ENCODE measurements at places on chromosomes 13 and 19.

DNA sequence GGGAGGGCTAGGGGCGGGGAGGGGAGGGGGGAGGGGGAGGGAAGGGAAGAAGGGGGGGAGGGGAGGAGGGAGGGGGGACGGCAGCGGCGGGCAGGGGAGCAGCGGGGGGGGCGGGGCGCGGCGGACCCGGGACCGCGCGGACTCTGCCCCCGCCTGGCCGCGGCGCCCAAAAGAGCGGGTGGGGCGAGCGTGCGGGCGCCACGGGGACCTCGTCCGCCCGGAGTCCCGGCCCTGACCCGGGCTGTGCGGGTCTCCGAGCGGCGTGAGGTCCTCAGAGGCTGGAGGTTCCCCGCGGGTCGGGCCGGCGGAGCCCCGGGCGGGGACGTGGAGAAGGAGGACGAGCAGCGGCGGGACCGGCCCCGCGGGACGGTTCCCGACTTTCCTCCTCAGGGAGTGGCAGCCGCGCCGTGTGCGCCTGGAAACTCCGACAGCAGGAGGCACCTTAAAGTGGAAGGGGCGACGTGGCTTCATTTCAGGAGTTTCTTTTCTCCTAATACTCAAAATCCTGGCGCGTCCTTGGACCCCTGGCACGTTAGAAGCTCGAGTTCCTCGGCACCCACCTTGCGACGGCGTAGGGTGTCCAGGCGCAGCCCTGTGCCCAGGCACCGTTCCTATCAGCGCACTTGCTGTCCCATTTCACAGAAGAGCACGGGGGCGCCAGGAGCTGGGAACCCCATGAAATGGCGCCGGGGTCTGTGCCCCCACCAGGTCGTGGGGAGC lies 518 bp upstream of the PLPP2 start:
- no peak for DNase-seq

DNA sequence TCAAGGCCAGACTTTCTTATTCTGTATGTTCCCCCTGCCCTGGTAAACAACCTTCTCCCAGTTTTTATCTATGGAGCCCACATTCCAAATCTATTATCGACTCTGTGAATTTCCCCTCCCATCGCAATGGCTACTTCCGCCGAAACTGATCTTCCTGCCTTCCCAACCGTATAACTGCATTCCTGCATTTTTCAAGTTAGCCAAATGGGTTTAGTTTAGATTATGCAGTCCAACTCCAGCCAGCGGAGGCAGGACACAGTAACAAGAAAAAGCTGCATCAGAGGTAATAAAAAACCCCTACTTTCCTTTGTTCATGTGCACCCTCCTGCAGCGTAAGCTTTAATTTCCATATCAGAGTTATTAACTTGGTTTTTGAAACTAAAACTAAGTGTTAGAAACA lies 112.2 kb upstream of the ZNF91 start:
- DNase-seq: no peak

DNA sequence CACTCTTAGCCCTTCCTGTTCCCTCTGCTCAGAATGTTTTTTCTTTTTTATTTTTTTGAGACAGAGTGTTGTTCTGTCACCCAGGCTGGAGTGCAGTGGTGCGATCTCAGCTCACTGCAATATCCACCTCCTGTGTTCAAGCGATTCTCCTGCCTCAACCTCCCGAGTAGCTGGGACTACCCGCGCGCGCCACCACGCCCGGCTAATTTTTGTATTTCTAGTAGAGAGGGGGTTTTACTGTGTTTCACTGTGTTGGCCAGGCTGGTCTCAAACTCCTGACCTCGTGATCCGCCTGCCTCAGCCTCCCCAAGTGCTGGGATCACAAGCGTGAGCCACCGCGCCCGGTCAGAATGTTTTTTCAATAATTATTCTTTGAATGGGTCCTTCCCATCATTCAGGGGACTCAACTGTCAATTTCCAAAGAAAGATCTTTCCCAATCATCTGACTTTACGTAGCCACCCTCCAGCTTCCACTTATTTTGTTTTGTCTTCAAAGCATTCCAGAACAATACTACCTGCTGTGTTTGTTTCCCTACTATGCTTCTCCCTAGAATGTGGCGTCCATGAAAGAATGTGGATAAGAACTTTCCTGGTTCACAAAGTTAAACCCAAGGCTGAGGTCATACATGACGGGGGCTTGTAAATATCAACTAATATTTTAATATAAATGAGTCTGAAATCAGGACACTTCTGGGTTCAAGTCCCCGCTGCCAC lies 1.2 kb downstream of the NDUFA7 start:
- no peak for DNase-seq

GRCh38 chr13:45809801-45810394 lies 41.7 kb downstream of the SIAH3 start:
- no peak for DNase-seq
